ENCODE measurements at places on chromosomes 2 and 18.

GRCh38 chr2:168717790-168718502 lies 84.5 kb upstream of the NOSTRIN start:
- no peak for DNase-seq

GRCh38 chr2:122174061-122174460 lies 418.6 kb downstream of the TSN start:
- DNase-seq = no peak

GRCh38 chr2:42013409-42013808 lies 34.4 kb upstream of the PKDCC start:
- no peak for DNase-seq

DNA sequence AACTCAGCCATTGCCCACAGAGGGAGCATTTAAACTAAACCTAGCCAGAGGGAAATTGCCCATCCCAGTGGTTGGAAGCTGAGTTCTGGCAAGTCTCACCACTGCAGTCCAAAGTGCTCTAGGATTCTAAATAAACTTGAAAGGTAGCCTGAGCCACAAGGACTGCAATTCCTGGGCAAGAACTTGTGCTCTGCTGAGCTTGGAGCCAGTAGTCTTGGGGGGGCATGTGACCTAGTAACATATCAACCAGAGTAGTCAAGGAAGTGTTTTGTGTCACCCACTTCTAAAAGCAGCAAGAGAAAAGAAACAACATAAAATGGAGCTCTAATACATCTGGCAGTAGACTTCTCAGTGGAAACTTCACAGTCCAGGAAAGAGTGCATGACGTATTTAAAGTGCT lies 167.0 kb downstream of the PTH2R start:
- no peak for DNase-seq

- DNase-seq = no peak
These were observed 105.4 kb downstream of the KCNH7 start for GRCh38 chr2:162732946-162733698.

- no peak for DNase-seq
These were observed 203.9 kb upstream of the PIK3C3 start for GRCh38 chr18:41751161-41751560.

Measured in stimulated activated CD4-positive, alpha-beta T cell treated with anti-CD3 and anti-CD28 coated beads, TNF-alpha, amount 100 ng/mL, for 48 hours (primary cell).